ENCODE measurements at places on chromosomes 16 and 17.

GRCh38 chr16:30996985-30997724 lies 12.1 kb downstream of the HSD3B7 start:
- DNase-seq = peak; percentile 34

DNA sequence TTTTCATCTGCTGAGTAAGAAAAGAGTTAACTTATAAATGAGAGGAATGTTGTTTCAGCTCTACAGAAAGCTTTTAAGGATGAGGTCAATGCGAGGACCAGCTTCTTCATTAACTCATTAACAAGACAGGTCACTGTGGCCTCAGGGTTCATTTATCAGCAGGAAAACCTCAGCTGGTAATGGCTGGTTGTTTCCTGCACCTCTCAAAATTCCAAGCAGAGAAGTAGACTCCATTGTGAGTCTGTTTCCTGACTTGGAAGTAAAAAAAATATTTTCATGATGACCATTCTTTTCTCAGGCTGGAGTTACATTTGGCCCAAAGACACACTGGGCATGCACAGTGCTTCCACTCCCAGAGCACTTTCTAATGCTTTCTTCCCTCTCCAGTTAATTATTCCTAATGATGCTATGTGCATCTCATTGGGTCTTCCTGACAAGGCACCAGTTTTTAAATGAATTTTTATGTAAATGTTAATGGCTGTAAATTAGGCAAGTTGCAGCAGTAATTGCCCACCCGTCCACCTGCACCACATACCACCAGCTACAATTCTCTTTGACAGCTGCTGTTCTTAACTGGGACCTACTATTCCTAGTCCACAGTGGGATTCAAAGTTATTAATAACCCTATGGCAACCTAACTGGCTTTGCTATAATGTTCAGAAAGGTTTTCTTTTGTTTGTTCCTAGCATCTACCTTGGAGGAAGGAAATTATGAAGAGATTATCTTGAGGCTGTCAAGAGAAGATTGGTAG lies 89.5 kb upstream of the BCAR1 start:
- no peak for DNase-seq

DNA sequence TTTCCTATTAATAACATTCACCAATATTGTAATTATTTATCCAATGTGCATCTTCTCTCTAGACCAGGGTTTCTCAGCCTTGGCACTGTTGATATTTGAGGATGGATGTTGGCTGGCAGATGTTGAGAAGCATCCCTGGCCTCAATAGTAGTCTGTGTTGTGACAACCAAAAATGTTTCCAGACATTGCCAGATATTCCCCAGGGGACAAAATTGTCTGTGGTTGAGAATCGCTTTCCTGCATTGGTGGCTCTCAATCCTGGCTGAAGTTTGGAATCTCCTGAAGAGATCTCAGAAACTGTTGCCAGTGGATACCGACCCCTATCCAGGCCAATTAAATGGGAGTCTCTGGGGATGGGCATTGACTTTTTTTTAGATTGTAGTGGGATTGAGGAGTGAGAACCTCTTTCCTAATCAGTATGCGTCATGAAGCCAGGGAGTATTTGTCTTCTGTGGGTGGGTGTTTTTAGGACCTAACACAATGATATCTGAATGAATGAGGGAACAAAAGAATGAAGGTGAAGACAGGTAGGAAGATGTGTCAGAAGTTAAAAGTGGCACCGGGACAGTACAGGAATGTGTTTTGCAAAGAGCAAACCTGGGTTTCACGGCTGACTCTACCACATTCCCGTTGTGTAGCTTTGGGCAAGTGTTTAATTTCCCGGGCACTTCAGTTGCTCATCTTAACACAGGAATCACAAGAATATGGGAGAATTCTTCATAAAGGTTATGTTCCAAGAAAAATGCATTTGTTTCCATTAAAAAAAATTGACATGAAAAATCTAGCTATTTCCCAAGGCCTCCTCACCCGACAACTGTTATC lies 24.3 kb downstream of the HSD17B2 start:
- DNase-seq = no peak

DNA sequence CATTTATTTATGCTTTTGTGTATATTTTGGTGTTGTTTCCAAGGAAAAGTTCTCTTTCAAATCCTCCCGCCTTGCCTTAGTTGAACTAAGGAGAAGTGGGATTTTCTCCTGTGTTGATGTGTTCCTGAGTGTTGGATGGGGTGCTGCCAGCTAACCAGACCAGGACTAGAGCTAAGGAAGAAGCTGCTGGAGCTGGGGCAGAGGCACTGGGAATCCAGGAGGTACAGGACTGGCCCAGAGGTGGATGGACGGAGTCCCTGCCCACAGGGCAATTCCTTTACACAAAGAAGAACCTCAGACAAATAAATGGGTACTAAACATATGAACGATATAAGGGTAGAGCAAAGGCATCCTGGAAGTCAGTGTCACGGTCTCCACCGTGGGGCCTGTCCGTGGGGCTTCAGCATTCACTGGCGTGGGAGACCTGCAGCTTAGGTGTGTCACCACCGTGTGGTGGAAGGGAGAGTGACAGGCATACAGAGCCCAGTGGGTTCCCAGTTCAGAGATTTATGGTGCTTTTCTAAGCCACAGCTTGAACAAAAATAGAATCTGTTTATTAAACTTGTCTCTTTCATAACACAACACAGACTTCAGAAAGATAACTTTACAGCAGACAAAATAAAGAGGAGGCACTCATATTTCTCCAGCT lies 270.7 kb downstream of the NTN1 start:
- no peak for DNase-seq

GRCh38 chr17:75194879-75195278 lies 10.6 kb upstream of the NUP85 start:
- DNase-seq = no peak

GRCh38 chr17:78538033-78538776 lies 39.0 kb downstream of the DNAH17 start:
- no peak for DNase-seq

GRCh38 chr16:4474192-4474961 lies at the start of gene NMRAL1:
NMRAL1 (minus strand) TSS chr16:4474625; CDS start chr16:4474132, 493 bp downstream.
- DNase-seq = peak; percentile 97

DNA sequence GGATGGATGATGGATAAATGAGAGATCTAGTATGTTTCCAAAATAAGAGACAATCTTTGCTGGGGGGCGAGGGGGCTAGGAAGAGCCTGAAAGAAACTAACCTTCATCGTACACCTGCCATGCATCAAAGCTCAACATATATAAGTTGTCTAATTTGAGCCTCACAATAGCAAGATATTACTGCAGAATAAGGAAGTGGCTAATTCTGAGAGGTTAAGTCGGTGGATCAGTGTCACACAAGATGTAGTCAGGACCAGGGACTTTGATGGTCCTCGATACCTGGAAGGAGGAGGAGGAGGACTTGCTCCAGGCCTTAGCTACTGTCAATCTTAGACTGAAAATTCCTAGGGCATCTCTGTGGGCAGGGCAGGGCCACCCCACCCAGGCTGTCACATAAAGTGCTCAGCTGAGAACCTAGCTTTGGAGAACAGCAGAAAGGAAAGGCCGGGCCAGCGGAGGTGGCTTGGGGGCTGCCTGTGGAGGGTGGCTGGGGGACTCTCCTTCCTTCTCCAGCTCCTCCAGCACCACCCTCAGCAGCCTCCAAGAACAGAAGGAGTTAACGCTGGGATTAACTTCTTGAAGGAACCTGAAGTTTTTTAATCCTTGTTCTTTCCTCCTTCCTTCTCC lies 460 bp upstream of the SLC13A2 start:
- no peak for DNase-seq

GRCh38 chr17:6392609-6393350 lies 42.1 kb downstream of the AIPL1 start:
- peak; percentile 55 for DNase-seq

GRCh38 chr16:57993438-57993837 lies 7.0 kb downstream of the ZNF319 start:
- DNase-seq = peak; percentile 73

DNA sequence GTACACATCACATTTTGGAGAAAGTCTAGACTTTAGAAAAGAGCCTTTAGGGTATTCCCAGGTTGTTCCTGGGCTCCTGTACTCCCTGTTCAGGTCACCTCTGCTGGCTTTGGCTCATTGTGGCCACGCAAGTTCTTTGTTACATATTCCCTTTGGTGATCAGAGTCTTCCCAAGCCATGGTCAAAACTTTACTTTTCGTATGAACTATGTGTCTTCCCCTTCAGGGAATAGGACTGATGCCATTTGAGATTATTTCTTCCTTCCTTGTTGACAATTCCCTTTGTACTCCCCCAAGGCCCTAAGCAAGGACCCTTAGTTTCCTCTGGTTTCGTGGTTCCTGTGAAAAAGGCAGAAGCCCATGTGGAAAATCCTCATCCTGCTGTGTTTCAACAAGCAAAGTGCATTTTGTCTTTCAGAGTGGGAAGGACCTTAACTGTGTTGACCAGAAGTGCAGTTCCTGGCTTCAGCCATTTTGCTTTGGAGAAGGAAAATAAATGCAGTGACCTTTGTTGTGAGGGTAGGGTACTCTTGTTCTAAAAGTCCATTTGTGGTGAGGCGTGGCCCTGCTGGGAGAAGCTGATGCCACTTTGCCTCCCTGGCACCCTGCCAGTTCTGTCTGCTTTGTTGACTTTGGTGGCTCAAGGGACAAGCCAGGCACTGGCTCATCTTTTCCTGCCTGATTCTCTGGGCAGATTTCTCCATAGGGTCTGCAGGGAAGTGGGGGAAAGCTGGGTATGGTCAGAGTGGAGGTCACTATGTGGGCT lies 55.1 kb downstream of the ZNRF1 start:
- DNase-seq = peak; percentile 92

- no peak for DNase-seq
These were observed 197.3 kb upstream of the PMFBP1 start for GRCh38 chr16:72369274-72369673.

DNA sequence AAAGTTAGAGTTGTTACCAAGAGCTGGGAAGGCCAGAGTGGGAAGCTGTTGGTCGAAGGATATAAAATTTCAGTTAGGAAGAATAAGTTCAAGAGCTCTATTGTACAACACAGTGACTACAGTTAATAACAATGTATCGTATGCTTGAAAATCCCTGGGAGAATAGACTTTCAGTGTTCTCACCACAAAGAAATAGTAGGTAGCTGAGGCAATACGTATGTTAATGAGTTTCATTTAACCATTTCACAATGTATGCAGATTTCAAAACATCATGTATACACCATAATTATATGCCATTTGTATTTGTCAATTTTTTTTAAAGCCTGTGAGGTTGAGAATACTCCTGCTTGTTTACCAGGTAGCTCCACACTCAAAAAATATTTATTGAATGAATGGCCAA lies 41.5 kb upstream of the MYOCD start:
- no peak for DNase-seq

DNA sequence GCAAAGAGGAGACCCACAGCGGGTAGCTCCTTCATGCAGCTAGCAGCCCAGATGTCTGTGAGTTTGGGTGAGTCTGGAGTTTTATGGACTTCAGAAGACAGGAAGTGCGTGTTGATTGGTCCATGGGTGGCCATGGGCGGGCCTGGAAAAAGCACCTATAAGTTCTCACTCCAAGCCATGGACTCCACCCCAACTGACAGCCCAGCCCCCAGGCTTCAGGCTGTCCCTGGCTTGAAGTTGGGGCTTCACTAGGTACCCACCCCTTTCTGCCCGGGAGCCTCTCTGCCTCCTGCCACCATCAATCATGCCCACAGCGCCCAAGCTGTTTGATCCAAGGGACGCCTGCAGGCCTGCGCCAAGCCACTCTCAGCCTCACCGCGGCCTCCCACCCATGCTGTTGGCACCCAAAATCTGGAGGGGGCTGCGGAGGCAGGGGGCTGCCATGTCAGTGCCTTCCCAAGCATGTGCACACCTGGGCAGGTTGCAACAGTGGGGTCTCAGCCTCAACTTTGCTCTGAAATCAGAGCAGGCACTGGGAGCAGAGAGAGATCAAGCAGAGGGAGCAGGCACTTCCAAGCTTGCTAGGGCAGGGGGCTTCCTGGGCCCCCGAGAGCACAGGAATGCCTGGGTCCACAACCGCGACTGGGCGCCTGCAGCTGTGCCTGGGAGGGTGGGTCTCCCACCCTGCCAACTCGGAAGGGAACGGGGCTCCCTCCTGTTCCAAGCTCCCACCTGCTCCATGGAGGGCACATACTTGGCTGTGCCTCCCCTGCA lies 1503.7 kb downstream of the CDH11 start:
- DNase-seq = no peak

- no peak for DNase-seq
These were observed 102.0 kb downstream of the GRIN2A start for GRCh38 chr16:10080051-10080772.

GRCh38 chr17:55648086-55648485 lies 74.6 kb downstream of the TMEM100 start:
- DNase-seq = no peak

- no peak for DNase-seq
These were observed 380.3 kb upstream of the MAF start for GRCh38 chr16:79980650-79981521.

DNA sequence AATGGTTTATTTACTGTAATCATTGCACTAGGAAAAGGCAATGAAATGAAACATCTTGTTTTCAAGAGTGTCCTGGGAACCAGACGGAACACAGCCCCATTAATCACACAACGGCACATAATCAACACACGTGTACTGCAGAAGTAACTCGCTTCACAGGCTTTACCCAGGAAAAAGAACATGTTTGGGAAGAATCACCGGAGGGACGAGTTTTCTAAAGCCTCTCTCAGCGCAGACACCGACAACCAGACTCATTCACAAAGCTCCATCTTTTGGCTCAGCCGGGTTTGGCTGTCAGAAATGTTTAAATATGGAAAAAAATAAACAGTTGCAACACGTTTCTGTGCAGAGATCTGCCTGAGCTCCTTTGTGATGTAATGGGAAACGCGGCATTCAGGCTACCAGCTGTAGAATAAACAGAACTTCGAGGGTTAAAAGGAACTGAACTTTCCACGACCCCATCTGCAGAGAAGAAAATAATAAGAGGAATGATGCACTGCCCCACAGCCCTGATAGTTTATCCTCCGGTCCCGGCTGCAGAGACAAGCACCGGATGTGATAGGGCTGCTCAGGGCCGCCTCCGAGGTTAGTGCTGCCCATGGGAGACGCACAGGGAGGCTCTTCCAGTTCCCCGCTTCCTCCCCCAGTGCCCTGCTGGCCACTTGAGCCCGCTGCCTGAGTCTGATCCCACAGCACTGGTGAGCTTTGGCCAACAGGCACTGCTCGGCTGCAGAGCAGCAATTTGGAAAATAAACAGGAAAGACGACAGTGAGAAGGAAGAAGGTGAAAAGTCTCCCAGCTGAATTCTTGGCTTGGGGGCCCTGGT lies 119.8 kb downstream of the HIC1 start:
- no peak for DNase-seq

- DNase-seq = no peak
These were observed 612.1 kb downstream of the MAF start for GRCh38 chr16:78988361-78988969.

DNA sequence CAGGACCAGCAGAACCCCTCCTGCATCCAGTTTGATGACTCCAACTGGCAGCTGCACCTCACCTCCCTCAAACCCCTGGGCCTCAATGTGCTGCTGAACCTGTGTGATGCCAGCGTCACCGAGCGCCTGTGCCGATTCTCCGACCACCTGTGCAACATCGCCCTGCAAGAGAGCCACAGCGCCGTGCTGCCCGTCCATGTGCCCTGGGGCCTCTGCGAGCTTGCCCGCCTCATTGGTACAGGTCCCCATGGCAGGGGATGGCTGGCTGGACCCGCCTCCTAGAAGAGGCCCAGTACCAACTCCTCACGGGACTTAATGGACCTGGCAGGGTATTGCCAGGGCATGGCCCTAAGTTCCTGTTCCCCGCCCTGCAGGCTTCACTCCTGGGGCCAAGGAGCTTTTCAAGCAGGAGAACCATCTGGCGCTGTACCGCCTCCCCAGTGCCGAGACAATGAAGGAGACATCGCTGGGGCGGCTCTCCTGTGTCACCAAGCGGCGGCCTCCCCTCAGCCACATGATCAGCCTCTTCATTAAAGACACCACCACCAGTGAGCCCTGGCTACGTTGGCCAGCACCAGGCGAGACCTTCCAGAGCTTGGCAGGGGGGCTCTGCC lies 22.7 kb downstream of the CASKIN2 start:
- DNase-seq = no peak
